Stimulated activated CD4-positive, alpha-beta T cell treated with anti-CD3 and anti-CD28 coated beads, Interleukin-1b, Interleukin-23, amount 100 ng/mL, for 48 hours (primary cell): ENCODE measurements at places on chromosomes 6 and 20.

GRCh38 chr20:43529457-43530153 is 22.1 kb downstream of the L3MBTL1 start:
- DNase-seq: no peak

DNA sequence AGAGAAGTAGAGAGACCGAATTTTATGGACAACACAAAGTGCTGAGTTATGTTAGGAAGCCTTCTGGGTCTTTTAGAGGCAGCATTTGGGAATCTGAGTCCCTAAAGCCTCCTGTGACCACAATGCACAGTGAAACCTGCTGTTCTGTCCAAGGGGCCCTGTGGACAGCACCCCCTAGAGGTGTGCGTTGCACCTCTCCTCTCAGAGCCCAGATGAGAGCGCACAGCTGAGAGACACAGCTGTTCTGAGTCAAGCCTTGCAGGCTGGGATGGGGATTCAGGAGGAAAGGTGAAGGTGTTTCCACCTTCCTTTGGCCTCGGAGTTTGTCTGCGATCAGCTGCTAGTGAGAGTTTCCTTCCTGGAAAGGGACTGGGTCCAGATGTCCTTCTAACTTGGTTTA is 13.0 kb downstream of the PCK1 start:
- no peak for DNase-seq

- no peak for DNase-seq
Observed at GRCh38 chr6:164294047-164294784, 879.7 kb downstream of the QKI start.

GRCh38 chr6:113428702-113429101 is 428.4 kb upstream of the MARCKS start:
- DNase-seq: no peak

- no peak for DNase-seq
Observed at GRCh38 chr6:12344961-12345693, 55.0 kb downstream of the EDN1 start.

DNA sequence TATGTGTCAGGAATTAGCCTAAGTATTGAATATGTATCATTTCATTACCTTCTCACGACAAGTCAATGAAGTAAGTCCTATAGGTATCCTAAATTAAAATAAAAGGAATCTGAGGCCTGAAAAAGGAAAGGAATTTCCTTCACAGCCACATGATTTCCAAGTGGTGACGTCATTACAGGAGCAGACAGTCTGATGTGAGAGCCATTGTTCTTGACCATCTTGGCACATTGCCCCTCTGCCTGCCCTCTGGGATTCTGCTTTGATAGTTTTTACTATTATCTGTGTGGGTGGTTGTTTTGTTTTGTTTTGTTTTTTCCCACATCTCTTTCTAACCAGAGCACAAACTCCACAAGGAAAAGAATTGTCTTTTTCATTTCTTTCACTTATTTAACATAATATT is 219.8 kb upstream of the UFL1 start:
- no peak for DNase-seq

DNA sequence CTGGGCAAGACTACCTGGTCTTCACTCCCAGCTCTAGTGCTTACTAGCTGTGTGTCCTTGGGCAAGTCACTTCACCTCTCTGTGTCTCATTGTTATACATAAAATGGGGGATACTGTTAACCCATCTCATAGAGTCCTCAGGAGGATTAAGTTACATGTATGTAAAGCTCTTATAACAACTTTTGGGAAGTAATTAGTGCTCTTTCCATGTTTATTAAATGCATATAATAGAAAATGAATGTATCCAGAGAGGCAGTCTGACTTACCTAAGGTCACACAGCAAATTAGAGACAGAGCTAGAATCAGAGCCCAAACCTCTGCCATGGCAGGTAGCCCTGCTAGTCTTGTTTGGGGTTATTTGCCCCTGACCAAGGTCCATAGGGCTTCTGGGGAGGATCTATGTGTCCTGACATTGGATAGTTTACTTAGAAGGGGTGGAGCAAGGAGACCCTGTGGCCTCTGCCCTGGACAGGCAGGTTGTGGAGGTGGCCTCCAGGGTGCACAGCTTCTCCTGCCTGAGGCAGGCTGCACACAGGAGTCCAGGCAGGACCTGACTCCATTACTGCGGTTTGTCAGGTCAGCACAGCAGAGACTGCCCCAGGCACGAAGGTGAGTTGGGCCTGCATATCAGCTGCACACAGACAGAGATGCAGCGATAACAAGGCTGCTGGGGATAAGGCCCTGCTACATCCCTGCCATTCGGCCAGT is 8.4 kb upstream of the MAPK13 start:
- DNase-seq: no peak

GRCh38 chr6:105753620-105754211 is 332.4 kb upstream of the PRDM1 start:
- no peak for DNase-seq

DNA sequence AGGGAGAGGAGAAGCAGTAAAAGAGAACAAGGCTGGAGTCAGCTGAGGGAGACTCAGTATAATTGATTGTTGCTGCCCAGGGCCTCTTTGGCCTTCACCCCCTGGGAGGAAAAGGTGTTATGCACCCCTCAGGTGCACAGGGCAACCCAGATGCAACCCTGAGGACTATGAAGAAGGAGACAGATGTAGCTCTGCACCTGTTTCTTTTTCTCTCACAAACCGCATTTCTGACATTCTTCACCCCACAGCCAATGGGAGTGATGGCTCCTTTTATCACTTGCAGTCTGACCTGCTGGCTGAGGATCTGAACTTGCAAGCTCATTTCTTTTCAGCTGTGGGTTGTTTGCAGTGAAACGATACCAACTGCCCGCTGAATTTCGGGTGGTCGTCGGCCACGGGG is 64.1 kb upstream of the F13A1 start:
- no peak for DNase-seq

GRCh38 chr6:46052479-46052878 is 36.8 kb upstream of the CLIC5 start:
- no peak for DNase-seq

GRCh38 chr6:46909371-46909770 is 12.4 kb downstream of the ADGRF5 start:
- no peak for DNase-seq

- DNase-seq: no peak
Observed at GRCh38 chr6:113651120-113651519, 206.0 kb upstream of the MARCKS start.

DNA sequence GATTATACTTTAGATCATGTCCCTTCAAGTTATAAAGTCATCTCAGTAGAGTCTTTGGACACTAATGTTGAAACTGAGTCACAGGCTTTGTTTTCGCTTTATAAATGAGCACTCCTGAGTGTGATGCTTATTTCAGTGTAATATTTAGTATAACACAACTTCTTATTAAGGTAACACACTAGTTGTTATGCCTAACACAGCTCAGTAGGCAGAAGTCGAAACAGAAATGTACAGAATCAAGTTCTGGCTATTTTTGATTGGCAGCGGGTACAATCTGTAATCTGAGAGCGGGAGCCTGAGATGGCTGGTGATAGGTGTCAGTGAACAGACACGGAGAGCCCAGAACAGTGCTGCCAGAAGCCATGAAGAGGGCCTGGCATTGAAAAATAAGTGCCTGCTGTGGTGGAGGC is 11.4 kb downstream of the HECA start:
- DNase-seq: peak; percentile 56

- DNase-seq: no peak
Observed at GRCh38 chr6:13568970-13569369, 5.4 kb upstream of the SIRT5 start.

DNA sequence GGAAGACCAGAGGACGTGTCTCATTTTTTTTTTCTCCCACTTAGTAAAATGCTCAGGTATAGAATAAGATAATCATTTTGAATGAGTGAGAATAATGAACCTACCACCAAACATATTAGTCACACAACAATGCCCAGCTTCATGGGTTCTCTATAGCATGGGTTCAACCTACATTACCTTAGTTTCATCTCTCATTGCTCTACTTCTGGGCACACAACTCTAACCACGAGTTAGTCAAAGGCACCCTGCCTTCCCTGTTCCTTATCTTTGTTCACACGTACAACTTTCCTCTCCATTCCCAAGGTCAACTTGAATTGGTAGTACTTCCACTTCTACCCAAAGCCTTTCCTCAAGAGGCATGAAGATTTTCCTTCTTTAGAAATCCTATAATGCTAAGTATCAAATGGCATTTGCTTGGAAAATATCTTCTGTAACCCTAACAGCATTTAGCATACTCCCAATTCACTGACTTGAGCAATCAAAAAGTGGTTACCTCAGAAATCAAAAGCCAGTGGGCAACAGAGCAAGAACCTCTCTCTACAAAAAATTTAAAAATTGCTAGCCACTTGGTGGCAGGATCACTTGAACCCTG is 20.9 kb downstream of the DEK start:
- DNase-seq: no peak

GRCh38 chr6:35258336-35258735 is 1.2 kb upstream of the ZNF76 start:
- no peak for DNase-seq

GRCh38 chr6:133093956-133094355 is 147.2 kb upstream of the EYA4 start:
- DNase-seq: no peak

DNA sequence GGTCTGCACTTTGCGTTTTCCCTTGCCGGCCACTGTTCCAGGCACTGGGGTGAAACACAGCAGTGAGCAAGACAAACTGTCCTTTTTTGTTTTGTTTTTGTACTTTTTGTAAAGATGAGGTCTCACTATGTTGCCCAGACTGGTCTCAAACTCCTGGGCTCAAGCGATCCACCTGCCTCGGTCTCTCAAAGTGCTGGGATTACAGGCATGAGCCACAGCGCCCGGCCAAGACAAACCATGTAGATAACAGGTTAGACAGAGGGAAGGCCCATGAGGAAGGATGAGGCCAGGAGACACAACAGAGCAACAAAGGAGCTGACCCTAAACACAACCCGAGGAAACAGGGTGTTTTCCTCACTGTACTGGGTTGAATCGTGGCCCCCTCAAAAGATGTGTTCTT is 165.4 kb downstream of the NFATC2 start:
- no peak for DNase-seq

DNA sequence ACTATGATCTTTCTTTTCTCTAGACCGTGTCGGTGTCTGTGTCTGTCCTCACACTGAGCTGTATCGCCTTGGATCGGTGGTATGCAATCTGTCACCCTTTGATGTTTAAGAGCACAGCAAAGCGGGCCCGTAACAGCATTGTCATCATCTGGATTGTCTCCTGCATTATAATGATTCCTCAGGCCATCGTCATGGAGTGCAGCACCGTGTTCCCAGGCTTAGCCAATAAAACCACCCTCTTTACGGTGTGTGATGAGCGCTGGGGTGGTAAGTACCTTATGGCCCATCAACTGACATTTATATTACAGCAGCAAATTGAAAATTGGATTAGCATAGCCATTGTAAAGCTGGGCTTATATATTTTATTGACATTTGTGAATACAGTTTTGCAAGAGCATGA is 72.2 kb upstream of the GFRAL start:
- no peak for DNase-seq

DNA sequence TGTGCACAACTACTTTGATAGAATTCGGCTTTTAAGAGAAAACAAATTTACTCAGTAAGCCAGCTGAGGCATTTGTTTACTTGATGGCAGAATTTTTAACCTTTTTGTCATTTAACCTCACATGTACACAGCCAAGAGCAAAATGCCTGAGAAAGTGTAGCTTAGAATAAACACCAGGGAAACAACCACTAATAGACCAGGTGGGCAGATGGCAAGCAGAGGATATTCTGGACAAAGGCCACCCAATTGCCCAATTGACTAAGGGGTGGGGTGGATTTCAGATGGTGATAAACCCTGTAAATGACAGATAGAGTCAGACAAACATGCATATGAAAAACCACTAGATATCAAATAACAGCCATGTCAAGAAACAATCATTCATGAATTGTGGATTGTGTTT is 190.7 kb upstream of the FBXL4 start:
- no peak for DNase-seq

DNA sequence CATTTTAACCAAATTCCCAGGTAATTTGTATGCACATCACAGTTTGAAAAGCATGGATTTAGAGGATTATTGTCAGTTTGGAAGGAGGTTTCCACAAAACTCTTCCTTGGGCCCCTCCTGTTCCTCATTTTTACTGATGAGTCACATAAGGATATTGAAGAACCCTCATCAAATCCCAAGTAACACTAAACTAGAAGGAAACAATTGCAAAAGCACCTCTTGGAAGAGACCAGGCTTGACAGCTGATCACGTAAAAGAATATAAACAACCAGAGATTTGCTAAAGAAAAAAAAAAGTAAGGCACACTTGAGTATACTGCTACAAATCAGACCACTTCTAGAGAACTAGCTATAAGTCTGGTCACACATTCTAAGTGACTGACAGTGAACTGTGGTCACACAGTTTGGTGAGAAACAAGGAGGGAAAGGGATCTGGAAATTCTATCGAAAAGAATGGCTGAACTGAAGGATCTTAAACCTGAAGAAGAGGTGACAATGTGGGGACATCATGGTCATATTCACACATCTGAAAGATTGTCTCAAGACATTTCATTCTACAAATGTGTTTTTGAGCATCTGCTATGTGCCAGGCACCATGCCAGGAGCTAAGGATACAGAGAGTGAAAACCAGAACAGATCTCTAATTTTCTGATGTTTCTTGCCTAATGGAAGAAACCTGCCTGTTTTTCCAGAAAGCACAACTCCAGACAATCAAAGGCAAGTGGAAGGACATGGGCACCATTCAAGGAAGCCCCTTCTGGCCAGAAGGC is 24.1 kb downstream of the ZHX3 start:
- no peak for DNase-seq

- DNase-seq: peak; percentile 94
Observed at GRCh38 chr6:30646450-30647241, at the start of gene C6orf136. C6orf136 (plus strand) TSS chr6:30647133; CDS start chr6:30647232, 99 bp downstream.

- DNase-seq: no peak
Observed at GRCh38 chr6:73375216-73375615, 5.5 kb upstream of the OOEP start.

- DNase-seq: no peak
Observed at GRCh38 chr6:4404415-4404814, 269.0 kb upstream of the ECI2 start.

DNA sequence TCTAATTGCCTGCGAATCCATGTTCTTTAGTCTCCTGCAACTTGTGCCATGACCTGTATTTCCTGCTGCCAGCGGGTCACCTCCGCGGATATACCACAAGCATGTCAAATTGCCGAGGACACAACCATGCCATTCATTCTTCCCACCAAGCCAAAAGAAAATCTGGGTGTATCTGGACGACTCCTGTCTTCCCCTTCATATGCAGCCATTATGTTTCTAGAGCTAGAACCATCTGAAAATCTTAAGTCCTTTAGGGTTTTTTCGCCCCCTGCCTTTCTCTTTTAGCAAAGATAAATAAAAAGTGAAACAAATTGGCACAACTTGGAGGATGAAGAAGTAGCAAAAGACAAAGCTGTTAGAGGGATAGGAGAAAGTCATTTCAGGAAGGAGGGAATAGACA is 242.6 kb downstream of the ARID1B start:
- no peak for DNase-seq

- no peak for DNase-seq
Observed at GRCh38 chr6:132687306-132687705, 26.5 kb downstream of the VNN1 start.
